ENCODE measurements at places on chromosomes 11 and 22. TPM values are rescaled to one million over a fixed set of nuclear protein-coding genes. Genes with fewer than 3 reads are reported as not detected.

DNA sequence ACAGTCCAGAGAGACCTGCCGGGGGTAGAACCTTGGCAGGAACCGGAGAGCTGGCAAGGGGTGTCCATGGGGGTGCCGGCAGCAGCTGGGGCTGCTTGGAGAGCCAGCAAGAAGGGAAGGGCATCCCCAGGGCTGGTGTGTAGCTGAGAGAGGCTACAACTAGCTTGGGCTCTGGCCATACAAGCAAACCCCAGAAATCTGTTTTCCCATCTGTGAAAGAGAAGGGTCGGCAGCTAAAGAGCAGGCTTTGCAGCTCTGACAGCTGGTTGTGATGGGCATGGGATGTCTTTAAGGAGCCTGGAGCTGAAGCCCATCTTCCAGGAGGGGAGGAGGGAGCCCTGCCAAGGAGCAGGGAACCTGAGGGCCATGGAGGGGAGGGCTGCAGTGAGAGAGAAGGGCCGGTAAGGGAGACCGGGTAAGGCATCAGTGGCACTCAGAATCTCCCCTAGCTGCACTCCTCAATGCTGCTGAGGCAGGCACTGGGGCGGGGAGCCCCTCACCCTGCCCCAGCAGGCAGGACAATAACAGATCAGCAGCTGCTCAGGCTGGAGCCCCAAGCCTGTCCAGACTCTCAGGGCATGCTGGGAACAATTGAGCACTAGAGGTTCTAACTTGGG is 3.9 kb downstream of the CHST1 start:
- no peak for DNase-seq

GRCh38 chr22:27727673-27728451 is 73.7 kb downstream of the MN1 start:
- DNase-seq, result no peak

DNA sequence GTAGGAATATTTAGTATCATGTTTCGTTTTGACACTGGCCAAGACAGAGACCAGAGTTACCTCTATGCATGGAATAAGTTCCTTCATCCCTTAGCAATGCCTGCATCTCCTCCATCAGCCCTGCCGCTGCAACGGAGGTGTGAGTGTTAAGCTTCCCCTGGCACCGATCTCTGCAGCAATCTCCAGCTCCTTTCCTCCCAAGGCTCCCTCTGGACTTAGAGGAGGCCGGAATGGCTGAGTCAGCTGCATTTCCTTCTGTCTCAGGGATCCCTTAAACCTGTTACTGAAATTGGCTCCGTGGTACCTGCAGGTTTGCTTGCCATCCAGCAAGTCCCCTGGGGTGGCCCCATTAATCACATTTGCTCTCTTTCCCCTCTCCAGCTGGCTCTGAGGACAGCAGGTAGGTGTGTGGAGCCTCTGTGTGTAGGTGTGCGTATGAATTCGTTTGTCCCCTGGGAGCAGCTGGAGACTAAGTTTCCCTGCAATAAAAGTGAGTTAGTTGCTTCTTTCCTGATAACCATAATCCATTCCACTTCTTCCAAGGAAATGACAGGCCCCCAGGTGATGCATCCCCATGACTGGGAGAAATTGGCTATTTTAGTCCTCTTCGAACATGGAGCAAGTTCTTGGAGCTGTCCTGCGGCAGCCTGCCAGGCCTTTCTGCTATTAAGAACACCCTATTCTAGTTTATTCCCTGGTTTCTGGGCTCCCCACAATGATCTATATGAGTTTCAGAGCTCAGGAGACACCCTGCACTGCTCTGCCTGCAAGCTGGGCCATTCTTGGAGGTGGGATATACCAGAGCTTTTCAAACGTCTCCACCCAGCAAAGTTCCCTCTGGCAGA is 457.2 kb upstream of the CADM1 start:
- no peak for DNase-seq

DNAJB7 gene
- not detected for total RNA-seq

GRCh38 chr22:38238519-38239071 is 34.2 kb downstream of the TMEM184B start:
- DNase-seq, result peak; percentile 58

DNA sequence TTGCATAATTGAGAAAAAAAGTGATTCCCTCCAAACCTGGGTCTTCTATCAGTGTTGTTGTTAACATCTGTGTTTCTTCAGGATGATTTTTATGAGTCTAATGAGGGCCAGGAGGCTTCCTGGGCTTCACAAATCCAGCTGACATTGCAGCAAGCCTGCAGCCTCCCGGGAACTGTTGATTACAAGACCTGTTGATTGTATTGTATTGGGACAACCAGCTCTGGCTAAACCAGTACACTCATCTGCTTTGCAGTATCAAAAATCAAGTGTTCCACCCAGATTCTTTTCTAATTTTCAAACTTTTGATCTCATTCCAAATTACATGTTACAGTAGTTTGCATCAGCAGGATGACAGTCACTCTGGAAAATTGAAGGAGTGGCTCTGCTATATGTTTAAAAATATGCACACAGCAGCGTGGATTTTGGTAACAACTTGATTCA is 16.1 kb upstream of the PRSS23 start:
- DNase-seq, result no peak

DUSP8 gene
- total RNA-seq, result 1.3 TPM

DNA sequence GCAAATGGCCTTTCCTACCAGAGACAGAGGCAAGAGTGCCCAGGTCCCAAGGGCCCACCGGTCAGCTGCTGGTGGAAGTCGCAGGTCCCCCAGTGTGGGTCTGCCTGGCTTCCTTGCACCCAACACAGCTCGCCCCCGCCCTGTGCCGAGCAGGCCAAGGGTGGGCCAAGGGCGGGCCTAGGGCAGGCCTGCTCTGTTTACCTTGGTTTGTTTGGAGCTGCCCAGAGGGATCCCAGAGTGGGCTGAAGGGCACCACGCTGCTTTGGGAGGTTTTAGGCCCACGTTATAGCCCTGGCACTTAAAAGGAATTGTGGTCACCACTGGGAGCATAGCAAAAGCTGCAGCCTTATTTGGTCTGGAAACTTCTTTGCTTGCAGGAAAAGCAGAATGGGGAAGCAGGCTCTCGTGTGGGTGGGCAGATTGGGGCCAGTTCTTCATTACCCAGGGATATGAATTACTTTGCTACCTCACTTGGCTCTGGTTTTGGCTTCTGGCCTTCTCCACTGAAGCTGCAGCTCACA is 38.0 kb downstream of the MRGPRD start:
- peak; percentile 79 for DNase-seq

Data from stomach (tissue), 19 donors.